HT-29 (cell line): ENCODE measurements at places on chromosomes 16 and 17. TPM values are rescaled to one million over a fixed set of nuclear protein-coding genes. Genes with fewer than 3 reads are reported as not detected.
A peak's percentile ranks its signal among the peaks of the same experiment; 100 is the strongest.

DNA sequence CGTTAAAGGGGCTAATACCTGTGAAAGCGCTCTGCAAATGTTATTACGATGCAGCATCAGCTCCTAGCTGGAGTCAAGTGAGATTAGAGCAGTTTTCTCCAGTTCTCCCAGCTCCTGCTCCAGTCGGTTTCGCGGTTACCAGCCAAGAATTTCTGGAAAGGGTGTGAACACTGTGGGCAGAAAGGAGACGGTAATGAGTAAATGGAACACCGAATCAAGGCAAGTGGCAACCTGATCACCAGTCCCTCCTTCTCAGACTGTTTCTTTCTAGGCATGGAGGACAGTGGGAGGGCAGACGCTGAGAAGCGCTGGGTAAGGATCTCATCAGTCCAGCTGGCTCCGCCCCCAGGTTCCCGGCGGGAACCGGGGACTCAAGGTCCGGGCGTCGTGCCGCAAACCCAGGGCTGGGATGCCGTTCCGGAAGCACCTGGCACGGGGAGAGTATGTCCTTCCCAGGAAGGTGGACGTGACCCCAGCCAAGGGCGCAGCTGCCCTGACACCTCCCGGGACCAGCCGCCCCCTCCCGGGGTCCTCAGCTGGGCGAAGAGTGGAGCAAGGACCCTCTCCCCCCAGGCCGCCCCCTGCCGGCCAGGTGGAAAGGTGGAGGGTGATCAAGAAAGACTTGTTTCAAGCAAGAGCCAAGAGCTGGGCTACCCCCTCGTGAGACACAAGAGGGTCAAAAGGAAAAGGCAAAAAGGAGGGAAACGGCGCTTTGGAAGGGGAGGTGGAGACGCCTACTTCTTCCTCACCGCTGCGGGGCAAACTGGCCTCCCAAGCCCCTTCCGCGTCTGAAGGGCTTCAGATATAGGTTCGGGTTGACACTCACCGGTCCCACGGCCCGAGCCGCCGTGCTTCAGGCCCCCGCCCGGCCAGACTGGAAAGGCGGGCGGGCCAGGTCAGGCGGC lies 481 bp downstream of the MYO19 start:
- DNase-seq, result peak; percentile 95

Gene EME1
- 7.5 and 11.8 TPM in 2 replicates for total RNA-seq

DNA sequence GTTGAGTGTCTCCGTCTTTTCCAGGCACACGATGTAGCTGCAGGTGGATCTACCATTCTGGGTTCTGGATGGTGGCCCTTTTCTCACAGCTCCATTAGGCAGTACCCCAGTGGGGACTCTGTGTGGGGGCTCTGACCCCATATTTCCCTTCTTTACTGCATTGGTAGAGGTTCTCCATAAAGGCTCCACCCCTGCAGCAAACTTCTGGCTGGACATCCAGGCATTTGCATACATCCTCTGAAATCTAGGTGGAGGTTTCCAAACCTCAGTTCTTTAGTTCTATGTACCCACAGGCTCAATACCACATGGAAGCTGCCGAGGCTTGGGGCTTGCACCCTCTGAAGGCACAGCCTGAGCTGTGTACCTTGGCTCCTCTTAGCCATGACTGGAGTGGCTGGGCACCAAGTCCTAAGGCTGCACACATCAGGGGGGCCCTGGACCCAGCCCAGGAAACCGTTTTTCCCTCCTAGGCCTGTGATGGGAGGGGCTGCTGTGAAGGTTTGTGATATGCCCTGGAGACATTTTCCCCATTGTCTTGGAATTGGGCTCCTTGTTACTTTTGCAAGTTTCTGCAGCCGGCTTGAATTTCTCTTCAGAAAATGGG lies 14.0 kb downstream of the ABCC1 start:
- no peak for DNase-seq

- no peak for DNase-seq
Measured at GRCh38 chr16:88642881-88643643, 4.7 kb downstream of the IL17C start.

Gene GAA
- 5.8 and 6.4 TPM in 2 replicates for total RNA-seq

Gene TUBB3
- total RNA-seq, result 8.7 and 8.8 TPM in 2 replicates

DNA sequence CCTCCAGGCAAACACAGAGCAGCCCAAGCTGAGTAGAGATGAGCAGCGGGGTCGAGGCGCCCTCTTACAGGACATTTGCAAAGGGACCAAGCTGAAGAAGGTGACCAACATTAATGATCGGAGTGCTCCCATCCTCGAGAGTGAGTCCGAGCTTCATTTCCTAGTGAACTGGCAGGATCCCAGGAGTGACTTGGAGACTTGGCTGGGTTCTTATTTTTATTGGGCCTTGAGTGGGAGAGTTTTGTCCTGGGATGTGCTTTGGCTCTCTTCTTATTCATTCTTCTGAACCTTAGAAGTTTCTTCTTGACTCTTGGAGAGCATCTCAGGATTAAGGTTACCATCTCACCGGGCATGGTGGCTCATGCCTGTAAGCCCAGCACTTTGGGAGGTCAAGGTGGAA lies 27.2 kb upstream of the CDC6 start:
- DNase-seq, result no peak

Gene ABCA8
- total RNA-seq, result not detected in 2 replicates

Gene HOXB1
- total RNA-seq, result 0.08 TPM in 1 of 2 replicates, not detected in the other

GRCh38 chr17:42274812-42275526 lies 1.2 kb downstream of the STAT5B start:
- no peak for DNase-seq

Gene C17orf107
- 0.97 and 1.4 TPM in 2 replicates for total RNA-seq

DNA sequence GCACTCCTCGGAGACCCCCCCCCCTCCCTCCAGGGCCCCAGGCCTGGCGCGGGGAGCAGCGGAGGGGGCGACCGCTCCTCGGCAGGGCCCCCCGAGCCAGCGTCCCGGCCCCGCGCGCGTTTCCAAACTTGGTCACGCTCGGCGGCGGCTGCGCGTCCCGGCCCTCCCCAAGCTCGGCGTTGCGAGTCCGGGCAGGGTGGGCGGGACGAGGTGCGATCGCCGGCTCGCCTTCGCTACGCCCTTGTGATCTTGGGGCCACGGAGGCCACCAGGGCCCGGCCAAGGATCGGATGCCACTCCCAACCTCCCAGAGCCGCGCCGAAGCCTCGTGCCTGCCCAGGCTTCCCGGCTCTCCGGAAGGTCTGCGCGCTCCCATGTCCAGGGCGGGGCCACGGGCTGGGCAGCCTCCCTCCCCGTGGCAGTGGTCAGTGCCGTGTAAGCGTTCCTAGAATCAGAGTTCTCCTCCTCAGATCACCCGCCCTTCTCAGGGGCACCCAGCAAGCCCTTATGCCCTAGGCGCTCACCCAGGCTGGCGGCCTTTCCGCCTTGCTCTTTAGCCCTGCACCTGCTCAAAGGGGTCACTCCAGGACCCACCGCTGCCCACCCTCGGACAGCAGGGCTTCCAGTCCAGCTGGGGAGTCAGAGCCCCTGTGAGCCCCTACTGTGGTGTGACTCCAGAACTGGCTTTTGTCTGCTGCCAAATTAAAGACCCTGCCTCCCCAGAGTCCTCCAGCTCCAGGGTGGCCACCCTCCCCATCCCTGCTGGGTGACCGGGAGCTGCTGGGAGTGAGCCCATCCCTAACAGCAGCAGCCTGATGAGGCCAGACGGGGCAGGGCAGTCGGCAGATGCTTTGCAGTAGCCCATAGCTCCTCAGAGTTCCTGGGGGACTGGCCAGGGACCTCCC lies 12.2 kb upstream of the MRPS23 start:
- peak; percentile 84 for DNase-seq

GRCh38 chr17:5536866-5537650 lies 47.3 kb downstream of the NLRP1 start:
- no peak for DNase-seq

GRCh38 chr17:68694791-68695485 lies 93.8 kb upstream of the FAM20A start:
- DNase-seq, result no peak

DNA sequence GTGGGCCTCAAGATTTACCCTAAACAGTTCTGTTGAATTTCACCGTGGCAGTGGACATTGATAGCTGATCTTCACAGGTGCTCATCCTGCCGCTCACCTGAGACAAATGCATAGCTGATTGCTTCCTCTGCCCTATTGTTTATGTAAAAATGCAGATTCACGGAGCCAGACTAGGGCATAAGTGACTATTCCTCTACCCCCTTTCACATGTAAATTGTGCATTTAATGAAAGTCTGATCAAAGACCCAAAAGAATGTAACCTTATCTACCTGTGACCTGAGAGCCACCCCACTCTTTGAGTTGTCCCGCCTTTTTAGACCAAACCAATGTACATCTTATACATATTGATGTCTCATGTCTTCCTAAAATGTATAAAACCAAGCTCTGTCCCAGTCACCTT lies 312.4 kb upstream of the CDH5 start:
- DNase-seq, result no peak

DNA sequence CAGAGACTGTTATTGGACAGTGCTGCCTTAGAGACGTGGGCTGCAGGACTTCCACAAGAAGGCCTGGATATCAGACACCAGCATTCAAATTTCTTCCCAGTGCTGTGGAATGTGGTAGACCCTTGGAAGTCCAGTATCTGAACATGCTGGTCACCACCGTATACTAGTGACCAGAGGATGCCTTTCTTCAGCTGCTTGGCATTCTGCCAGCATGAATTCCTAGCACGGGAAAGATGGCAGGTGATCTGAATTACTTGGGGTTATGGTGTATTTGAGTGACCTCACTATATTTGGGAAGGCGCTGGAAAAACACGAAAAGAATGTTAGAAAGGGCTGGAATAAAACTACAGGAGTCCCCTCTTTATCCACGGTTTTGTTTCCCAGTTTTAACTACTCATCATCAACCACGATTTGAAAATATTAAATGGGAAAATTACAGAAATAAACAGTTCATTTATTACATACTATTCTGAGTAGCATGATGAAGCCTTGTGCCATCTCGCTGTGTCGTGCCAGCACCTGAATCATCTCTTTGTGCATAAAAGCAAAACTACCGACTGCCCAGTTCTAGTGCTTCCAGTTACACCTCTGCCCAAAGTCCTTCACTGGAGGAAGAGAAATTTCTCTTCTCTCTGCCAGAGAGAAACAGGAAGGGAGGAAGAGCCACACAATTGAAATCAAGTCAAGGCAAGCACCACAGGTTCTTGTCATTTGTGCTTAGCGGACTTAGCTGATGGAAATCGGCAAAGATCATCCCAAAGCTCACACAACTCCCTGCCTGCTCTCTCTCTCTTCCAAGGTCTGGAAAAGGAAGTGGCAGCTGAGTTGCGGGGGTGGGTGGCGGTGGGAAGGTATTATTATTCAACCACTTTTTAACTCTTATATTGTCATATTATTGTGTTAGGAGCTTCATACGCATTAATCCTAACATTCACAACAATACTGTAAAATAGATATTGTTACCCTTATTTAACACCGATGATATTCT lies 1.4 kb upstream of the CHST4 start:
- no peak for DNase-seq

- DNase-seq, result no peak
Measured at GRCh38 chr17:78789663-78790181, 7.6 kb upstream of the CYTH1 start.

Gene FN3K
- total RNA-seq, result 0.97 and 1.6 TPM in 2 replicates

- no peak for DNase-seq
Measured at GRCh38 chr17:82743344-82744219, 8.2 kb downstream of the FN3K start.

Gene VTN
- total RNA-seq, result not detected in 2 replicates

DNA sequence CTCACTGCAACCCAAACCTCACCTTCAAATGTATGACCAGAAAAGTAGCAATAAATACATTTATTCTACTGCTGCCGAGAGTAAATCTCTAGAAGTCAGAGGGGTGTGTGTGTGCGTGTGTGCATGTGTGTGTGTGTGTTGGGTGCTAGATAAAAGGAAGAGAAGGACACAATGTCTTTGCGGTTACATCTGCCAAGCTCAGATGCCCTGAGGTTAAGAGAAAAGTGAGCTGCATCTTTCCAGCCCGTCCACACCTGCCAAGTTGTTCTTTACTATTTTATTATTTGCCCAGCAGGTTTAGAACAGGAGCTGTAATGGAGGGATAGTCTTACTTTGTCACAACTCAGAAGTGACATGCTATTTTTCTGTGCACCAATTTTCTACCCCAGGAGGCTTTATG lies 54.5 kb upstream of the ANKFN1 start:
- no peak for DNase-seq

DNA sequence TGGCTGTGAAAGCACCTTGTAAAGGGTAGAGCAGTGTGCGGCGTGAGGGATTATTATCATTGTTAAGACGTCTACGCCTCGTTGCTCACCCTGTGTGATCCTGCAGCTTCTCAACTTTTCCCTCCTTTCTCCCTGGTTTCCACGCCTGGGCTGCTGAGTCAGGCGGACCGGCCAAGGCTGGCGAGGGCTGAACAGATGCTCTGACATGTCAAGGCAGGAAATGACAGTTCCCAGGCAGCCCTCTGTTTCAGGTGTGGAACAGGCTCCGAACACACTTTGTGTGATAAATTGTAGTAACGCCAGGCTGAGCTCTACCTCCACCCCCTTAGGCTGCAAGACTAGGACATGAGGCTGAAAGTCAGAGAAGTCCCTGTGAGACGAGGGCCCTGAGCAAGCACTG lies 46.0 kb upstream of the TBX2 start:
- no peak for DNase-seq

GRCh38 chr16:79587897-79588296 lies 12.6 kb downstream of the MAF start:
- DNase-seq, result no peak

DNA sequence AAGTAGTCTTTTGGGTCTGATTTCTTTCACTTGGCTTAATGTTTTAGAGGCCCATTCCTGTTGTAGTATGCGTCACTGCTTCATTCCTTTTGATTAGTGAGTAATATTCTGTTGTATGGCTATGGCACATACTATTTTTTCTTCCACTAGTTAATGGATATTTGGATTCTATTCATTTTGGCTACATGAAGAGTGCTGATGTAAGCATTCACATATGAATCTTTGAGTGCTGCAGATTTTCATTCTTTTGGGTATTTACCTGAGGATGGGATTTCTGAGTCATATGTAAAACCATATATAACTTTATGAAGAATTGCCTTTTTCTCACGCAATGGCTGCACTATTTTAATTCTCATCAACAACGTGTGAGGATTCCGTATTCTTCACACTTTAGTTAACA lies 113.6 kb downstream of the AHSP start:
- no peak for DNase-seq

Gene MYO15A
- 0.05 TPM in 1 of 2 replicates, not detected in the other for total RNA-seq

DNA sequence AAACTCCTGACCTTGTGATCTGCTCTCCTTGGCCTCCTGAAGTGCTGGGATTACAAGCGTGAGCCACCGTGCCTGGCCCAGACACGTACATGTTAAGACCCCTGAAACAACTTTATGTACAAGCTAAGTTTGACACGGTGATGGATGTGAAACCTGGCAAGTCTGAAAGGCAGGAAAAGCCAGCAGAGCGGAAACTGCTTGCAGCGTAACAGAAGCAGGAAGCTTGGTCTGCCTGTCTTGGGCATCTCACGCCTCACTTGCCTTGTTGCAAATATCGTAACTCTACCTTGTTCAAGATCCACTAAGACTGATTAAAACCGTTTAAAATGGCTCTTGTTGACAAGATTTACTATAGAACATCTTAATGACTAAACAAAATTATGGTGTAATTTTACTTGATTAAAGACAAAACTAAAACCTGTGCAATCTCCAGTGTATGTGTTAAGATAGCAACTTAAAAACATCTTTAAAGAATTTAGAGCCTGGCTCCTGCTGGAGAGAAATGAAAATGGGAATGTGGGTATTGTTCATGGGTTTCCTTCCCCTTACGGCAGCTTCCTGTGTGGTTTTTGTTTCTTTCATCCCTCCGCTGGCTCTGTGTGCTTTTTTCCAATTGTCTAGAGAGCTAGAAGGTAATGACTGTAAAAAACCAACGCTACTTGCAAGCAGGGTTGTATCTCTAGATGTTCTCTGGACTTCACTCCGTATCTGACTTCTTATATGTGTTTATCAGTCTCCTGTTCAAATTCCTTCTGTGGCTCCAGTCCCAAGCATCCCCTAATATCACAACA lies 477.6 kb downstream of the XYLT1 start:
- no peak for DNase-seq

GRCh38 chr17:57667461-57667923 lies 77.6 kb downstream of the CCDC182 start:
- DNase-seq, result no peak
